Stimulated activated CD8-positive, alpha-beta memory T cell treated with anti-CD3 and anti-CD28 coated beads, Interleukin-12 subunit alpha, Interleukin-12 subunit beta, amount 100 ng/mL, for 4 hours (primary cell): ENCODE measurements at places on chromosomes 4 and X.

GRCh38 chr4:139822391-139822790 lies 156.8 kb downstream of the MGST2 start:
- DNase-seq, result no peak

- DNase-seq, result no peak
Measured at GRCh38 chr4:93396272-93396671, 432.3 kb upstream of the ATOH1 start.

DNA sequence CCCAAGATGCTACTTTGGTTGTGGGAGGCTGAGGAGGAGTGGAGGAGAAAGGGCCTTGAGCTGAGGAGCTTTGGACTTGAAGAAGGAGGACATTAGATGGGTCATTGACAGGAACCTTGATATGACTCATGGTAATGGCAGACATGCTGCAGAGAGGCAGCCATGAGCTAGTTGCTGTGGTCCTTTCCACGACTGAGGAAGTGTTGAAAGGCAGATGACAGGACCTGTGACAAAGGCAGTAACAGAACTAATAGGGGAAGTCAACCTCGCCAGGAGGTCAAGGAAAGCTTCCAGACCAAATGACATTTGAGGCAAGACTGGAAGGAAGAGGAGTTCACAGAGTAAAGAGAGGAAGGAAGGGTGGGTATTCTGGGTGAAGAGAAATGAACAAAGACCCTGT lies 7.6 kb upstream of the XPNPEP2 start:
- DNase-seq, result no peak

- DNase-seq, result no peak
Measured at GRCh38 chrX:153746359-153746758, 17.7 kb upstream of the PLXNB3 start.

GRCh38 chr4:10061650-10062415 lies 40.5 kb upstream of the SLC2A9 start:
- DNase-seq, result no peak

- DNase-seq, result no peak
Measured at GRCh38 chrX:129659861-129660260, 5.1 kb upstream of the APLN start.

DNA sequence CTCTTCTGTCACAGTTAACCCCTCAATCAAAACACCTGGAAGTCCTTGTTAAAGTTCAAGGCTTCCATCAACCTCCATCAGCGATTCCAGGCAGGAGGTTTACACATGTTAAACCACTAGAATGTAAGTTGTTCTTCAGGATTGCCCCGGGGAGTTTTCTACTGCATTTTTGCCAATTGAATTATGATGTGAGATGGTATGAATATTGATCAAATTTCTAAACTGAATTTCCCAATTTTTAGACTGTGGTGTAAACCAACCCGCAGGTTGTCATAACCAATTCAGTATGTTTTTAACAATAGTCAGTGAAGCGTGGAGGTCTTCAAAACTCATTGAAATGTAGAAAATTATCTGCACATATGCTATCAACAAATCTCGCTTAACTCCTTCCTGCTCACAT lies 21.2 kb upstream of the TENM3 start:
- no peak for DNase-seq
